Right cardiac atrium (tissue), 5 donors: ENCODE measurements at places on chromosomes 5 and 9. TPM values are rescaled to one million over a fixed set of nuclear protein-coding genes. Genes with fewer than 3 reads are reported as not detected.
A peak's percentile ranks its signal among the peaks of the same experiment; 100 is the strongest.

GRCh38 chr5:172556971-172557461, 84.0 kb upstream of the NEURL1B start:
- peak; percentile 66 for DNase-seq

DNA sequence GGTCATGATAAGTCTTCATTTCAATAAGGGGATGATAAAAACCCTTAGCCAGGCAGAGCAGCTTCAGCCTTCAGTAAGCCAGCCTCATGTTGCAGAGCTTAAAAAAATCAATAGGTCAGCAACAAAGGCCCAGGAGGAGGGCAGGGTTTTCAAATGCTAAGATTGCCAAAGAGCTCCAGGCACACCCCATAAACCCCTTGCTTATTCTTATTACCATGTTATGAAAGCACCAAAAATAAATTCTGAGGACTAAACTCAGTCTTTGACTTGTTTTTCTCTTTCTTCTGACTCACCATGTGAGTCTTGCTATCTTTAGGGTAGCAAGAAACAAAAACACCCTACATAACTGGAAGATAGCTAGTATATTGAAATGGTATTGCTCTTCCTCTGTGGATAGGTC, 317.1 kb downstream of the KCTD16 start:
- DNase-seq, result no peak

ACTBL2 gene
- total RNA-seq, result not detected

GRCh38 chr5:130546211-130546610, 618.8 kb downstream of the HINT1 start:
- DNase-seq, result no peak

DNA sequence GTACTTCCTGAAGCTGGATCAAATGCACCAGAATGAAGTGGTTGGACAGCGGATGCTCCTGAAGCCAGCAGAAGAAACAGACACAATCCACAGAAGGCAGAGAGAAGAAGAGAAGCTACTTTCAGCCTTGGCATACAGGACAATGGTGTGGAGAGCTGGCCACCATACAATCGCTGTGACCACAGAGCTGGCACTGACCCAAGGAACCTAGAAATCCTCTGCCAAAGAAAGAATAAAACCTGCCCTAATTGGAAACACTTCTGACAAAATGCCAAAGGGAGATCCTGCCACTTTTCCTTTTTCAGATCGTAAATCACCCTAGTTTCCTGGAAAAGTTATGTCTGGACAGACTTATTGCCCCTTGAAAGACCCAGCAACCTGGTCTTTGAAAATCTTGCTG, 77.8 kb downstream of the BAAT start:
- no peak for DNase-seq
